ENCODE measurements at places on chromosomes 7 and 10.

DNA sequence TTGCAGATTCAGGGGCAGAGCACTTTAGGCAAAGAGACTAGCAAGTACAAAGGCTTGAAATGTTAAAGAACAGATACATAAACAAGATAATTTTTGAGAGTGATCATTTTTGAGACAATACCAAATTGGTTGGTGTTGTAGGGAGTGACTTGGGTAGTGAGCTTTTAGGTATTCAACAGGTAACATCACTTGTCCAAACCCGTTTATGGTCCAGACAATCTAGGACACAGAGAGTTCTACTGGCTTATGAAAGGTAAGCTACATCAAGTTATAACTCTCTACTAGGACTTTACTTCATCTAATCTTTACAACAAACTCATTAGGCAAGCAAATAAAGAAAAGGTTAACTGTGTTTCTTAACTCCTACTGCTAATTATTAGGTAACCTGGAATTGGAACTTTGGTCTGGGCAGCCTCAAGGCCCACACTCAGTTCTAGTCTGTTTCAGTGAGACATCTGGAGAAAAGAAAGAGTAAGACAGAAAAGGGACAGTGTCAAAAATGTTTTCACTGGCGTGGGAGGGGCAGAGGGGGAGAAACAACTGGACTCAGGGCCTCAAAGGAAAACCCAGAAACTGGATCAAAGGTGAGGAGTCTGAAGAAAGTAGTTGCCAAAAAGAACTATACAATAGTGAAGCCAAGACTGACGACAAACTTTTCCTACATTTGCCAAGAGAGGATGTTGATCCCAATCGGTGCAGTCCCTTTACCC lies 39.2 kb downstream of the GNAT3 start:
- DNase-seq, result no peak

GRCh38 chr7:3156508-3156907 lies 112.8 kb upstream of the CARD11 start:
- no peak for DNase-seq

- DNase-seq, result no peak
Observed at GRCh38 chr7:823649-824048, 8.6 kb upstream of the SUN1 start.

DNA sequence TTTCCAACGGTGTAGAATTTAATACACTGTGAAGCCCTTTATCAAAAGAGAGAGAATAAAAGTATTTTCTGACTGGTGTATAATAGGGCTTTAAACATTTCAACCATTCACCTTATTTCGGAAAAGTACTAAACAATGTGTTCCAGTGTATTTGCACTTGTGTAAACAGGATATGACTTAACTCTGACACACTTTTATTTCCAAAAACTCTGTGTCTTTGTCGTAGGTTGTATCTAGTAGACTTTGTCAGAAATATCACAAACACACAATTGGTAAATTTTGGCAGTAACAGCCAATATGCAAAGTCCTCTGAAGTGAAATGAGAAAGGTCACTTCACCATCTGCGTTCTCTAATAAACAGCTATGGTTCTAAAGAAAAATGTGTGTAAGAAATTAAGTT lies 10.3 kb upstream of the TSPAN13 start:
- no peak for DNase-seq

DNA sequence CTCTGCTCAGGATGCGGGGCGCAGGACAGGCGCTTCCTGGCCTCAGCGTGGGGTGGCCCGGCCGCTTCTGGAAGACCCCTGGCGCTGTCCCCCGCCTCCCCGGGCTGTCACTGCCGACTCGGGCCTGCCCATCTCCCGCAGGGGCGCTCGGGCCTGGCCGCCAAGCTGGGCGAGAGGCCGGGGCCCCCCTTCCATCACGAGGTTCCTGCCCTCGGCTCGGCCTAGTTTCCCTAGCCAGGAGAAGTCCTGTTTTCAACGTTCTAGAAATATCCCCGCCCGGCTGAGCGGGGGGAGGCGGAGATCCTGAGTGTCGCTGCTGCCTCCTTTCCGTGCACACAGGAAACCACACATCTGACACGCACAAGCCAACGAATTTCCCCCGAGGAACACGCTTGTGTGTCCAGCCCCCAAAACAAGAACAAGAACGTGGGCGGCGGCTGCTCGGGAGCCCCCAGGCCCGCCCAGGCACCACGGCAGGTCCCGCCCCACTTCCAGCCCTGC lies 33.7 kb downstream of the AP5Z1 start:
- DNase-seq, result no peak

- no peak for DNase-seq
Observed at GRCh38 chr10:59517996-59518395, 155.6 kb upstream of the FAM13C start.

DNA sequence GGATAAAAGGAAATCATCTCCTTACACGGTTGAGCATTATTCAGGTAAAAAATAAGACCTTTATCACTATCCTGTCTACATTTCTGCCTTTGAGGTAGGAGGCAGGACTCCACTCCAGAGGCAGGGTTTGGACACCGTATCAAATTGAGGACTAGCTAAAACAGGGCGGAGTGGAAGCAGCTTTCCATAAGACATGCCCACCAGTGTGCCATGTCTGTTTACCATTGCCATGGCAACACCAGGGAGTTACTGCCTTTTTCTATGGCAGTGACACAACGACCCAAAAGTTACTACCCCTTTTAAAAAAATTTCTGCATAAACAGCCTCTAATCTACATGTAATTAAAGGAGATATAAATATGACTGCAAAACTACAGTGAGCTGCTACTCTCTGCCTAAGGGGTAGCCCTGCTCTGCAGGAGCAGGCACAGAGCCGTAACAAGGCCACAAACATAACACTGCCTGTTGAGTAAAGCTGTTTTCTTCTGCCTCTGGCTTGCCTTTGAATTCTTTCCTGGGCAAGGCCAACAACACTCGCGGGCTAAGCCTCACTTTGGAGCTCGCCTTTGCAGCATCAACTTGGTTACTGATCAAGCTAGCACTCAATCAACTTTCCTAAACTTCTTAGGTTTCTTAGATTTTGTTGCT lies 26.5 kb downstream of the DGKB start:
- no peak for DNase-seq

- peak; percentile 27 for DNase-seq
Observed at GRCh38 chr10:31134311-31134952, 102.8 kb upstream of the ZNF438 start.

DNA sequence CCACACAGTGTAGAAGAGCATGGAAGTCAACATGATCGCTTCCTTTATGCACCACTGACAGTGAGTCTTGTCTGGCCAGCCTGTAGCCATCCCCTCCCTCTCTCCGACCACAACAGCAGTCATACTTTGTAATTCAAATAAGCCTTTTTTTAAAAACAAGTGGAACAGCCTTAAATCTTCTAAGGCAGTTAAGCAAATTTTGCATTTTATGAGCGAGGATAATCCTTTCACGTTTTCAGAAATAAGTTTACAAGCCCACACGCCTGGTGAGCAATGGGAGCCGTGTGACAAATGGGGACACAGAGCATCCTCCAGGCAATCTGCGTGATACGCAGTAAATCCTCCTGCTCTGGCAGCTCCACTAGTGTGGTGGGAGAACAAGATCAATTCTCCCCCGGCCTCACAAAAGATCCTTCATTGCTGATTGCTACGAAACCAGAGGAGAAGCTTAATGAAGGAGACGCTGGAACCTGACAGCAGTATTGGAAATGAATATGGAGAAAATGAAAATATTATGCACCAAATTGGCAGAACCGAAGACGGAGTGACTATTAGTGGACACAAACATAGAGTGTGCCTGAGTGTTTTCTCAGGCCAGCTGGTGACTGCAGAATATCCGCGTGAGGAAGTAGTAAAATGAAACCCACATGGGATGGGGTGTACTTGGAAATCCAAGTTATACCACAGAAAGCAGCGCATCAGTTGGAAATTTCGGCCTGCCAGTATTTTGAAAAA lies 104.2 kb upstream of the CDCA7L start:
- no peak for DNase-seq

GRCh38 chr7:106626376-106627164 lies 34.4 kb downstream of the CCDC71L start:
- no peak for DNase-seq

Measured in inflammatory macrophage (primary cell).